ENCODE measurements at places on chromosomes 3 and 15.

DNA sequence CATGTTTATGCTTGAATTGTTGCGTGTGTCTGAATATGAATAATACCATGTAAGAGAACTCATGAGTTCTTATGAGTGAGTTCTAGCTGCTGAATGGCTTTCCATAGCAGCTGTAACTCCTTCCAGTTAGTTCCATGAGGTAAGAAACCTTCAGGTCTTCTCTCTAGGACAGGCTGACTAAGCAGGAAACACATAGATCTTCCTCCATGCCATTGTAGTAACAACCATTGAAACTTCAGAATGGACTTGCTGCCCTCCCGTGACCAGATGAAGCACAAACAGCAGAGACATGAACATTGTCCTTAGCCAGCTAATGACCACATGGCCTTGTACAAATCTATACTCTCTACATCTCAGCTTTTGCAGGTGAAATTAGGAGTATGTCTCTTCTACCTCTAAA is 200.0 kb downstream of the ZNF385D start:
- DNase-seq = no peak

DNA sequence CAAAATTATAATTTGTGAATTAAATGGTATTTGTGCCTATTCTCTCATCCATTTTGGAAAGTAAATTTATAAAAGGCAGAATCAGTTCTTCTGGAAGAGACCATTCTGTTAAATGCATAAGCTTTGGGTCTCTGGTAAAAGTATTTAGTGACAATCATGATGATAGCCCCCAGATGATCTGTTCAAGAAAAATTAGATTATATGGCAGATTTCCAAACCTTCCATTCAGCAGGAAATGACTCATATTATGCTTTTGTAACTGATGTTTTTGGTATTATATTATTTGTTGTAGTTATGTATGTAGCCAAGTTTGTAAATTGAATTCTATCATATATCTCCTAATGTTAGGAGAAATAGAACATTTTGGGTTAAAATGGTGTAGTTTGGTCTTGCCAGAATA is 340.8 kb upstream of the DPH6 start:
- no peak for DNase-seq

DNA sequence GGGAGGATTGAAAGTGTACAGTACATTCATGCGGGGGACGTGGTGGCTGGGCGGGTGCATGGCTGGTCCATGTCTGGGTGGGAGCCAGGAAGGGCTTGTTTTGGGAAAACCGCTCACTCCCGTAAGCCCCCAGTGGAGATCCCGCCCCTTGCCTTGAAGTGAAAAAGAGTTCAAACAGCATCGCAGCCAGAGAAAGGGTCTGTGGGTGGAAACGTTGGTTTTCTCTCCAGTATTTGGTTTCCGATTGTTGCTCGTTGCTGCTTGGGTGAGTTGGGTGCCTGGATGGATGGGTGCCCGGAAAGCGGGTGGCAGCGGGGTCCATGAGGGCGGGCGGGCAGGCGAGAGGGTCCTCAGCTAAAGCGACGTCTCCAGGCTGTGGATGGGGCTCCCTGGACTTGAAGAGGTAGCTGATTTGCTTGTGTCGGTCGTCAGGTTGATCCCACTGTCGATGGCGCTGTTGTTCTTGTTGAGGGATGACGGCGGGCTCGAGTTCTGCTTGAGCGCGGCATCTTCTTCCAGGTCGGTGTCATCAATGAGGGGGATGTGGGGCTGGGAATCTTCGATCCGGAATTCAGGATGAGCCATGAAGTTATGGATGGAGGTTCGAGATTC is 7.7 kb upstream of the SEC13 start:
- no peak for DNase-seq

DNA sequence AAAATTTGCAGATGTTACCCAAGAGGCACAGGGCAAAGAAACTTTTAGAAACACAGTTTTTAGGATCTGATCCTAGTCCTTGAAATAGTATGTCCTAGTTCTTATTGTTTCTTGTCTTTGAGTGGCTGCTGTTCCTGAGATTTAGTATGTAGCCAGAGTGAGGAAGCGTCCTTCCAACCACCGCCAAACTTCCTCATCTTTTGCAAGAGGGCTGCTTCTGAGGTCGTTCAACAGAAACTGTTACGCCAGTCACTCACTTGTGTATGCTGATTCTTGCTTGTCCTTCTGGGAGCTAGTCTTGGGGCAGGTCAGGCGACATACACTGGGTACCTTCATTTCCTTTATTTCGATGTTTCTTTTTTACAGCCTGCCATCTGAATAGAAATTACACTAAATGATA is 577.3 kb upstream of the ZNF717 start:
- DNase-seq = no peak

Data from activated CD4-positive, alpha-beta T cell treated with anti-CD3 and anti-CD28 coated beads, Interleukin-2, amount 50 U/mL, for 24 hours (primary cell).